A549 treated with AZD2906 at 1 μM for 4 hours (cell line): ENCODE measurements at places on chromosomes 12 and 14. TPM values are rescaled to one million over a fixed set of nuclear protein-coding genes. Genes with fewer than 3 reads are reported as not detected.

Gene FOXG1
- total RNA-seq: 0.09 to 0.22 TPM (median 0.19 TPM) in 5 replicates

Gene SDSL
- total RNA-seq: 24.5 to 31.5 TPM (median 27.4 TPM) in 5 replicates

Gene FAM181A
- not detected in 5 replicates for total RNA-seq

Gene TAS2R10
- 0.06 to 0.09 TPM in 2 of 5 replicates, not detected in the others for total RNA-seq

Gene CIT
- total RNA-seq: 9.4 to 14.4 TPM (median 10.9 TPM) in 5 replicates
